ENCODE measurements at places on chromosomes 1 and 21.

DNA sequence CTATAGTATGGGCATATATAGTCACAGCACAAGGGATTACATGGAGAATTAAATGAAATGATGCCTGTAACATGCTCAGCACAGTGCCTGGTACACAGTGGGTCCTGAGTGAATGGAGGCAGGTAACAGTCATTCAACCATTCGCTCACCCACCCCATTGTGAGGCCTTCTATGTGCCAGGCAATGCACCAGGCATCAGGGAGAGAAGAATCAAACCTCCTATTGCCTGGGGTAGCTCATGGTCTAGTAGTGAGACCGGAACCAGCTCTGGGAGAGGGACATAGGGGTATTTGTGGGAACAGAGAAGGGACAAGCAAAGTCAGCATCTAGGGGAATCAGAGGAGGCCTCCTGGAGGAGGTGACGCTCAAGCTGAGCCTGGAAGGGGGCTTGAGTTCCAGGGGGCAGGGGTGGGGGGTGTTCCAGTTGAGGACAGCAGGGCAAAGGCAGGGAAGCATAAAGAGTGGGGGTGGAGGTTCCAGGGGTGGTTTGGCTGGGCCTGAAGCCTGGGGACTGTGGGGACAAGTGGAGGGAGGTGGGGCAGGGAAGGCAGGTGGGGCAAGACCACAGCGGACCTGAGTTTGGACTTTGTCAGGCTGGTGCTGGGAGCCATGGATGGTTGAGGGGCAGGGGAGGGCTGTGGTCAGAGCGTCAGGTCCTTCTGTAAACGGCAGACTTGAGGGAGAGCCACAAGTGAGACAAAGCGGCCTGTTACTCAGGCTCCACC lies 591.6 kb downstream of the PTPRU start:
- DNase-seq: no peak

DNA sequence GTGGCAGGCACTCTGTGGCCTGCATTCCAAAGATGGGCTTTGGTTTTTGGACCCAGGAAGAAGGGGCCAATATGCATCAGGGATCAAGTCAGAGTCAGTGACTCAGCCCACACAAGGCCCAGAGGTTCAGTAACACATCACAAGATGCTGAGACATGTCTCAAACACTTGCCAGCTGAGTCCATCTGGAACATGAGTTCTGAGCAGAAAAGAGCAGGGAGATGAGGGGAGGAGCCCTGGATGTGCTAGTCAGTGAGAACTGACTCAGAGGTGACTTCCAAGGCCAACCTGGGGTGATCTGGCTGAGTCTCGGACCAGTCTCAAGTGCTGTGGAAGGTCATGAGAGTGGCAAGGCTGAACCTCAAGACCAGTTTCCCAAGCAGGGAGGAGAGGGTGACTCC lies 150.1 kb downstream of the CDC7 start:
- no peak for DNase-seq

GRCh38 chr1:99727575-99728185 lies 38.8 kb downstream of the FRRS1 start:
- no peak for DNase-seq

DNA sequence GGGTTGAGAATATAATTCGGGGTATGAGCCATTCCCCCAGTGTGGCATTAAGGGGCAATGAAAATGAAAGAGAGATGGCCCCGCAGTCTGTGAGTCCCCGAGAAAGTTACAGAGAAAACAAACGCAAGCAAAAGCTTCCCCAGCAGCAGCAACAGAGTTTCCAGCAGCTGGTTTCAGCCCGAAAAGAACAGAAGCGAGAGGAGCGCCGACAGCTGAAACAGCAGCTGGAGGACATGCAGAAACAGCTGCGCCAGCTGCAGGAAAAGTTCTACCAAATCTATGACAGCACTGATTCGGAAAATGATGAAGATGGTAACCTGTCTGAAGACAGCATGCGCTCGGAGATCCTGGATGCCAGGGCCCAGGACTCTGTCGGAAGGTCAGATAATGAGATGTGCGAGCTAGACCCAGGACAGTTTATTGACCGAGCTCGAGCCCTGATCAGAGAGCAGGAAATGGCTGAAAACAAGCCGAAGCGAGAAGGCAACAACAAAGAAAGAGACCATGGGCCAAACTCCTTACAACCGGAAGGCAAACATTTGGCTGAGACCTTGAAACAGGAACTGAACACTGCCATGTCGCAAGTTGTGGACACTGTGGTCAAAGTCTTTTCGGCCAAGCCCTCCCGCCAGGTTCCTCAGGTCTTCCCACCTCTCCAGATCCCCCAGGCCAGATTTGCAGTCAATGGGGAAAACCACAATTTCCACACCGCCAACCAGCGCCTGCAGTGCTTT lies 9.4 kb downstream of the PROX1 start:
- DNase-seq: no peak

- DNase-seq: no peak
Measured at GRCh38 chr1:162984699-162985098, 84.5 kb upstream of the RGS4 start.

DNA sequence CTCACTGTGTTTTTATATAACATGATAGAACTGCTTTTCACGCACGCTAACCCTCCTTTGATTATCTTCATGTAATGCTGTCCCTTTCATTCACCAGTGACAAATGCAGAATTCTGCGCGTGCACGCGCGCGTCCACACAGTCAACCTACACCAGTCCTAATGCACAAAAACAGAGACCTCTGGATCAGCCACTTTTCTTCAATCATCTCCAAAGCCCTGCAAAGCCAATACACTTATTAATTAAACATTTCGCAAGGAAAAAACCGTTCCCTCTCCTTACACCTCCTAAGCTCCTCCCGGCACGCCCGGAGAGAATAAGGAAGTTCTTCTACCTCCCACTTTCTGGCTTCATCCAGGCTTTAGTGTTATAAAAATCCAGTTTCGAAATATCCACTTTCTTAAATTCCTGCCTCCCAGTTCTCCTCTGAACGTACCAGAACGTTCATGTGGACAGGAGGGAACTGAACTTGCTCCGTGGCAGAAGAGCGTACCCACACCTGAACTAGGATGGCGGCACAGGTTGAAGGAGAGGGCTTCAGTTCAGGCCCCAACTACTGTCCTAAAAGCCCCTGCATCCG lies 4.6 kb downstream of the LMX1A start:
- DNase-seq: no peak

DNA sequence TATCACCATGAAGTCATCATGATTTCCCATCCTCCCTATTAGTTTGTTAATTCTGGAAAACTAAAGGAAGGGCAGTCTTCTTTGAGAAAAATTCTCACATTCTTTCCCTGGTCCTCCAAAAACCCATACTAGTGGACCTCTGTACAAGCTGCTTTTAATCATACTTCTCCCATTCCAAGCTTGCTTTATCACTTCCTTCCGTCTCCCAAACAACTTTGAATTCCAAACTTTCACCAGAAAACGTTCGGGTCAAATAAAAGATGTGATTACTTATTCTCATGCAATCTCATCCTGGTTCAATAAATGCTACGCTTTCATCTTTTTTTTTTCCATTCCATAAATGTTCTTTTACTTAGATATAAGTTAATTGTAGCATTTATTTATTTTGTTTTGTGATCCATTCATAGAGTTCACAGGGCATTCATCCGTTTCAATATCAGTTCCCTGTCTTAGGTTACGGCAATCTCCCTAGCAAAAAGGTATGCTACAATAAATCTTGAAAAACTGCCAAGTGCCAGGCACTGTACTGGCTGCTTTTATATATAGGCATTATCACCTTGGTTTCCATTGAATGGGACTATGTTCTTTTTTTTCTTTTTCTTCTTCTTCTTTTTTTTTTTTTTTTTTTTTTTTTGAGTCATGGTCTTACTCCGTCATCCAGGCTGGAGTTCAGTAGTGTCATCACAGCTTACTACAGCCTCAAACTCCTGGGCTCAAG lies 100.2 kb upstream of the GREM2 start:
- no peak for DNase-seq

DNA sequence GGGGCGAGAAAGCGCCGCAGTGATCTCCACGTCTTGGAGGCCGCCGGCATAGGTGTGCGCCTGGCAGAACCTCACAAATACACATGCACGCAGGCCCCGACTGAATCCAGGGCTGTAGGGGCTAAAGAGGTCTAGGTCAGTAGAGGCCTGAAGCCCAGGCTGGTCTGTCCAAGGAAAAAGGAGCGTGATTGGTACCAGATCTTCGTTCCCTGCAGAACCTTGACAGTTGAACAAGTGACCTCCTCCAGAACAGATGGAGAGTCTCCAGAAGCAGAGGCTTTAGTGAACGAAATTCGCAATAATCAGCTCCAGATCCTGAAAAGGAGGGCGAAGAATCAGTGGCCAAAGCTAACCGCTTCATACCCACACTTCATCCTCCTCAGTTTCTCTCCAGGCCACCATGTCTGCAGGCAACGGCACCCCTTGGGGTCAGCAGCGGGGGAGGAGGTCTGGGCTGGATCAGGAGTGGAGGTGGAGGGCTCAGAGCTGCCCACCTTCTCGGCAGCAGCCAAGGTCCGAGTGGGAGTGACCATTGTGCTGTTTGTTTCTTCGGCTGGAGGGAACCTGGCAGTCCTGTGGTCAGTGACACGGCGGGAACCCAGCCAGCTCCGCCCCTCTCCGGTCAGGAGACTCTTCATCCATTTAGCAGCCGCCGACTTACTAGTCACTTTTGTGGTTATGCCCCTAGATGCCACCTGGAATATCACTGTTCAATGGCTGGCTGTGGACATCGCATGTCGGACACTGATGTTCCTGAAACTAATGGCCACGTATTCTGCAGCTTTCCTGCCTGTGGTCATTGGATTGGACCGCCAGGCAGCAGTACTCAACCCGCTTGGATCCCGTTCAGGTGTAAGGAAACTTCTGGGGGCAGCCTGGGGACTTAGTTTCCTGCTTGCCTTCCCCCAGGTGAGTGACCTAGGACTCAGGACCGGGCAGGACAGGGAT lies 749 bp upstream of the PEX11B start:
- DNase-seq: no peak

- no peak for DNase-seq
Measured at GRCh38 chr1:214004014-214004413, 16.2 kb downstream of the PROX1 start.

Measured in activated CD8-positive, alpha-beta memory T cell treated with anti-CD3 and anti-CD28 coated beads for 1 hour (primary cell).